ENCODE measurements at places on chromosomes 4 and X.

- ATAC-seq = no peak
Observed at GRCh38 chrX:33892670-33893069, 239.4 kb downstream of the FAM47A start.

DNA sequence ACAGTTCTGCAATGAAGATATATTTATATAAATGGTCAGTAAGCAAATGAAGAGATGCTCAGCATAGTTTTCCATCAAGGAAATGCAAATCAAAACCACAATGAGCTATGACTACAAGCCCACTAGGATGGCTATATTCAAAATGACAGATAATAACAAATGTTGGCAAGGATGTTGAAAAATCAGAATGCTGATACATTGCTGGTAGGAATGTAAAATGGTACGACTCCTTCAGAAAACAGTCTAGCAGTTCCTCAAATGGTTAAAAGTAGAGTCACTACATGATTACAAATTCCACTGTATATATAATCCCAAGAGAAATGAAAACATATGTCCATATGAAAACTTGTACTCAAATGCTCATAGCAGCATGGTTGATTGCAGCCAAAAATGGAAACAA, 425.0 kb upstream of the ATOH1 start:
- ATAC-seq = no peak

DNA sequence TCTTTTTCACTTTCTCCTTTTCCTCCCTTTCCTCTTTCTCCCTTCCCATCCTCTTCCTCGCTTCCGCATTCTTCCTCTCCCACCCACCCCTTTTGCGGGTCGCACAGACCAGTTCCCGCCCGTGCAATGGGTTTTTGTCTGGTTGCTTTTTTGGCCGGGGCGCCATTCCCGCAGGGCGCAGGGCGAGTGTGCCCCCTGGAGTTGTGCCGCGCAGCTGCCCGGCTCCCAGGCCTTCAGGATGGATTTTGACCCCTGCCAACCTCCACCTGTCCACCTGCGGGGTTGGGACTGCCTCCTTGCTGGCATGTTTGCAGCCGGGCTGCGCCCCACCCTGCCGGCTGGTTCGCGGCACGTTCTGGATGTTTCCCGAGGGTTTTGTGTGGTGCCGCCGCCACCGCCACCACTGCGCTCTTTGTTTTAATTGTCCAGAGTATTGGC, 578 bp upstream of the SEL1L3 start:
- ATAC-seq = no peak

GRCh38 chr4:169147191-169147590, 123.6 kb downstream of the SH3RF1 start:
- no peak for ATAC-seq

- no peak for ATAC-seq
Observed at GRCh38 chr4:40856277-40856839, 106.6 kb downstream of the NSUN7 start.

DNA sequence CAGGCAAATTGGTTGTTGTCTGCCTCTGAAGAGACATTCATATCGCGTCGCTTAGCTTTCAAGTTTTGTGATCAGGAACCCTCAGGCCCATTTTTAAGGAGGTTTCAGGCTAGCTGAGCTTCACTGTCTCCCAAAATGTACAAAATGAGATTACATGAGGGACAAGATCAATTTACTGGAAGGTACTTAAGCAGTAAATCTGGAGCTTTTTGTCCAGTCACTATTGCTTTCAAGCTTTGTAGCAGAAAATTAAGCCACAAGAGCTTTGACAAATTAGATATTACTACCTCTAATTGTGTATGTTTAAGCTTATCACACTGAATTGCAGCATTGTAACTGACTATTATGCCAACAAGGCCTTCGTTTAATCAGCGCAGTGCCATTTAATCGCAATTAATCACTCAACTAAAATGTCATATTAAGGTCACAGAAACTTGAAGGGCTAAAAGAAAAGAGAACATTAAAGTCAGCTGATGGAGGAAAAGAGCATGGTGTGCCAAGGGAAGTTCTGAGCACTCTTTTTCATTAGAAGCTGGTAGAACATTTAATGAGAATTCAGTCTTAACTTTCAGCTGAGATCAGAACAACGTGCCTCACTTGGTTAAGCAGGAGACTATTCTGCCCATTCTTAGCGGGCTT, 353.0 kb downstream of the FBXO8 start:
- ATAC-seq = no peak

- no peak for ATAC-seq
Observed at GRCh38 chr4:173346074-173346473, 11.9 kb upstream of the HMGB2 start.

DNA sequence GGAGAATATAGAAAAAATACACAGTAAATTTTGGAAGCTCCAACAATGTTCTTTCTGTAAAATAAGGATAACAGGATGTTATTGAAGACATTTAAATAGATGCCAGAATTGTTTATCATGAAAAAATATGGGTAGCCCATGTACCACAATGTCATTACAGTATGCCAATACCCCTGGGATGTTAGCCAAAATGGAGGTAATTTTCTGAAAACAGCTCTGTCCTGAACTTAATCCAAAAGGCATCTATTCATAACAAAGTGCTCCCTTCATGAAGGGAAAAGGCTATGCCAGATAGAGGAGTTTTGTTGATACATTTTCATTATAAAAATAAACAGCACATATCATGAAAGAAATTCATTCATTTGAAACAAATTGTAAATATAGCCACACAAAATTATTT, 1902.6 kb upstream of the AGA start:
- no peak for ATAC-seq

DNA sequence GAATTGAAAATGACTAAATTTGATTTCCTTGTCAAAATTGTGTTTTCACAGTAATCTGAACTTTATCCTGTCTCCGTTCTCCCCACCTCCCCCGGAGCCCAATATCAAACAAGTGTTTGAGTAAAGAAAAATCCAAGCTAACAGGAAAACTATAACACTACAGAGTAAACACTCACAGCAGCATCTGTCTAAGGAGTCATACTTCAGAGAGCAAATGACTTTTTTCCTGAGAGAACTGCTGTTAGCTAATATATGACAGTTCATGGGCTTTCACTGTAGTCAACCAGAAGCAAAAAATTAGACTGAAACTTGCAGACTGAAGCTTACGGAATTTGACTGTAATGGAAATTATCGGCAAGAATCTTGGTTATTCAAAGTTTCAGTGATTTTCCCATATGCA, 321.7 kb downstream of the ANKRD50 start:
- ATAC-seq = no peak

DNA sequence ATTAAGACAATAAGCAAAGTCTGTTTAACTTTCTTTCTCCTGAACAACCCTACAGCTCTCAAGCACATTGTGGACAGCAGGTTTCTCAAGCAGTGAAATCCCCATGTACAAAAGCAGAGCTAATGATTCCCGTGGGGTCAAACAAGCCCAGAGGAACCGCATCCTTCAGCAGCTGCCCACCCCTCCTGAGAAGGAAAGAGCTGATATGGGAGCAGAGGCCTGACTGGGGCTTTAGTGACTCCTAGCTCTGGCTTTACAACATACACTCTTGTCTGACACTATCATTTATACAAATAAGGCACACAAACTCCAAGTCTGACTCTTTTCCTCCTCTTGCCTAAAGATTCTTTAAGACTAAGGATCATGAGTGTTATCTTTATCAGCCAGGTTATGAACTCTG, 32.8 kb downstream of the HDAC8 start:
- no peak for ATAC-seq

GRCh38 chr4:42331914-42332368, 65.3 kb upstream of the SHISA3 start:
- no peak for ATAC-seq

GRCh38 chrX:29471829-29472228, 743.5 kb upstream of the MAGEB2 start:
- ATAC-seq = no peak

- no peak for ATAC-seq
Observed at GRCh38 chr4:25485104-25485503, 108.0 kb downstream of the ANAPC4 start.

GRCh38 chr4:115790812-115791211, 677.4 kb upstream of the NDST4 start:
- no peak for ATAC-seq

All from activated CD4-positive, CD25-positive, alpha-beta regulatory T cell treated with anti-CD3 and anti-CD28 coated beads, Interleukin-2, amount 50 U/mL, for 24 hours (primary cell).